Bronchial smooth muscle cell (primary cell): ENCODE measurements at places on chromosomes 11 and 22. TPM values are rescaled to one million over a fixed set of nuclear protein-coding genes. Genes with fewer than 3 reads are reported as not detected.

Gene GGT1
- 0.69 and 0.95 TPM in 2 replicates for total RNA-seq

Gene SCARF2
- 13.9 and 15.8 TPM in 2 replicates for total RNA-seq

Gene FGF19
- total RNA-seq: not detected in 2 replicates

Gene SLC1A2
- 2.7 and 7.5 TPM in 2 replicates for total RNA-seq

Gene MGAT3
- total RNA-seq: under 0.01 TPM in 1 of 2 replicates, not detected in the other

Gene RIMBP3C
- 0.09 and 0.47 TPM in 2 replicates for total RNA-seq

Gene SIK2
- 10.0 and 12.5 TPM in 2 replicates for total RNA-seq

Gene PRRG4
- total RNA-seq: 0.16 TPM in 1 of 2 replicates, not detected in the other

Gene CHORDC1
- 25.8 and 27.6 TPM in 2 replicates for total RNA-seq

Gene JAML
- total RNA-seq: not detected in 2 replicates

Gene CNIH2
- total RNA-seq: 0.17 TPM in 1 of 2 replicates, not detected in the other

Gene DCHS1
- 13.7 and 28.4 TPM in 2 replicates for total RNA-seq

Gene PRSS23
- total RNA-seq: 70.3 and 151 TPM in 2 replicates

Gene SPI1
- 0.17 TPM in 1 of 2 replicates, not detected in the other for total RNA-seq

Gene SPA17
- 7.3 and 11.7 TPM in 2 replicates for total RNA-seq

Gene CTSW
- total RNA-seq: not detected in 2 replicates

Gene ANAPC15
- total RNA-seq: 25.9 and 41.6 TPM in 2 replicates

Gene BLID
- 3.4 and 5.4 TPM in 2 replicates for total RNA-seq

Gene KDM4D
- 0.09 and 0.47 TPM in 2 replicates for total RNA-seq

Gene IGLL1
- total RNA-seq: not detected in 2 replicates

Gene MUC5B
- total RNA-seq: not detected in 2 replicates

Gene OR4C11
- not detected in 2 replicates for total RNA-seq

Gene SLC43A3
- total RNA-seq: 13.1 and 20.6 TPM in 2 replicates

Gene CARNS1
- 0.09 and 0.16 TPM in 2 replicates for total RNA-seq

Gene CCDC87
- total RNA-seq: 0.26 and 0.32 TPM in 2 replicates

Gene PTPN5
- not detected in 2 replicates for total RNA-seq

Gene ADAMTS15
- 23.4 and 29.6 TPM in 2 replicates for total RNA-seq

Gene MMP13
- not detected in 2 replicates for total RNA-seq
